Heart left ventricle (tissue), 16 donors: ENCODE measurements at places on chromosomes 5 and 9. TPM values are rescaled to one million over a fixed set of nuclear protein-coding genes. Genes with fewer than 3 reads are reported as not detected.

DNA sequence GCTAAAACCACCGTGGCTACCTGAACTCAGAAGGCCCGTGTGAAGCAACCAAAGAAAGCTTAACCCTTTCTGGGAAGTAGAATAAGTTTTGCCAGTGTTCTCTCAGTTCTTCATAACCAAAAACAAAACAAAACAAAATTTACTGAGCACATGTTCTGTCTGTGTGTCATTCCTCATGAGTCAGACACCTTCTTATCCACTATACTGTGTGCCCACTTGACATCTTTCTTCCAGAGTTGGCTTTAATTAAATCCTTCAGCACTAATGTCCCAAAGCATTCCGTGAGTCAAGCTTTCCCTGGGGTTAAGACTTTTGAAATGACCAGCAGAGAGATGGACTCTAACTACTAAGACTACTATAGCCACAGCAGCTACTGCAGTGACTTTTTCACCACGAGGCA, 61.3 kb downstream of the GLIS3 start:
- no peak for DNase-seq

GRCh38 chr5:89129941-89130340, 247.0 kb upstream of the MEF2C start:
- no peak for DNase-seq

GRCh38 chr9:98280574-98280973, 25.1 kb upstream of the TBC1D2 start:
- DNase-seq: no peak

- no peak for DNase-seq
Observed at GRCh38 chr5:137714946-137715345, 20.9 kb downstream of the KLHL3 start.

DNA sequence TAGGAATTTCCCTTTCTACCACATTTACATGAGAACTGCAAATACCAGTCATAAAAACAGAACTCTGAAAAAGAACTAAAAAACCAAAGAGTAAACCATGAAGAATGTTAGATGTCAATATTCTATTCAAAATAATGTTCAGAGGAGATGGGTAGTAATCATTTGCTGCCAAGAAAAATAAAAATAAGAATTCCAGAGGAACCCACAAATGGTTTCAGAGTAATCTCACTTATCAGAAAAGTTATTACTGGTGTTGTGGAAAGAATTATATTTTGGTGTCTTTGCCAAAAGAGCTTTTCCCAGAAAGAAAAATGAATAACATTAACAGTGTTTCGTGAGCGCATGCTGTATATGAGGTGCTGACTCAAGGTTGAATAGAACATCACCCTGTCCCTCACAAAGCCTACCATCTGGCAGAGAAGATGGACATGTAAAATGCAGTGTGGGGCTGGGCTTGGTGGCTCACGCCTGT, 35.6 kb downstream of the GPR21 start:
- DNase-seq: no peak

DNA sequence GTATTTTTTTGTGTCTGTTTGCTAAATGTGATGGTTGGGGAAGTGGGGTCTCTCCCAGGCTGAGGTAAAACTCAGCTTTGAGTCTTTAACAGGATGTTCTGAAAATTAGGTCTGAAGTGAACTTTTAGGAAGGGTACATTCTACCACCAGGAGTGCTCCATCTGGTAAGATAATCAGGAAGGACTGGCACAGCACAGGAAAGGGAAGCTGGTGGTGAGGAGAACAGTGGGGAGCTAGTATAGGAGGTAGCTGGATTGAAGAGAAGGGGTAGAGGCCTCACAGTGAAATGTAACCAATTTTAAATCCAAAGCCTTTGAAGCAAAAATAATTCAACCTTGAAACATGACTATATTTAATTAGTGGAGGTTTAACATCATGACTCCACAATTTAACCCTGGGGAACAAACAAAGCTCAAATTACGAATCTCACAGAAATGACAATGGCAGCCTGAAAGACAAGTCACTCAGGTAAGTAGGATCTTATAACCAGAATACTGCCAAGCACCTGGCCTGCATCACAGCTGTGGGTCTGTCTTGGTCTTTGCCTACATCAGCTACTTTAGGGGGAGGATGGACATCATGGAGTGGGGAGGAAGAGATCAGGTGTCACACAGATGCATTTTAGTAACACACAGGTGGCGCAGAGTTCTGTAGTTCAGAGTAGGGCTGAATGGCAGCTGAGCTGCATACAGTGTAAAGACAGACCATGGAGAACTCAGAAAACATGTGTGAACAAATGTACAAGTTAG, 445.3 kb downstream of the DMRT2 start:
- DNase-seq: no peak

GRCh38 chr5:142758062-142758795, 11.9 kb upstream of the ARHGAP26 start:
- no peak for DNase-seq

DNA sequence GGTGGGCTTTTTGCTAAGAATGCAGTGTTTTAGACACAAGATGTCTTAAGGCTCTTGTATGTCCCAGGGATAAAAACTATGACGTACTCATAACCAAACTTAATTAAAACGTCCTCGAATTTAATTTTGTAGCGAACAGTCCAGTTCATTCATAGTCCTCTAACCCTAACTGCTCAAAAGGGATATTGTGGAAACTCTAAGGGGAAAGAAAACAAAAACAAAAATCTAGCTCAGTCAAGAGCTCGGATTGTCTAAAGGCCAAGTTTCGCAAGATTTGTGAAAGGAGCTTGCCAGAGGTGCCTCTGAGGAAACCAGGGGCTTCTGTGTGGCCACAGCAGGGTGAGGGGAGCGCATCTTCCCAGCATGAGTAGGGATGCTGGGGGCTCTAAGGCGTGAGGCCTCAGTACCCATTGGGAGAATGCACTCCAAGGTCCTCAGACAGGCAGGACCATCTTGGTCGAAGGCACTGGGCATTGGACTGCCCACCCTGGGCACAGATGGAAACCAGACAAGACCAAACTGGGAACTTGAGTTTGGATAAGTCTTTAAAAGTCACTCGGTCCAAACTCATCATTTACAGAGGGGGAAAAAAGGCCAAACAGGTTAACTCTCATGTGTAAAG, 71.8 kb downstream of the PRRT1B start:
- no peak for DNase-seq

DNA sequence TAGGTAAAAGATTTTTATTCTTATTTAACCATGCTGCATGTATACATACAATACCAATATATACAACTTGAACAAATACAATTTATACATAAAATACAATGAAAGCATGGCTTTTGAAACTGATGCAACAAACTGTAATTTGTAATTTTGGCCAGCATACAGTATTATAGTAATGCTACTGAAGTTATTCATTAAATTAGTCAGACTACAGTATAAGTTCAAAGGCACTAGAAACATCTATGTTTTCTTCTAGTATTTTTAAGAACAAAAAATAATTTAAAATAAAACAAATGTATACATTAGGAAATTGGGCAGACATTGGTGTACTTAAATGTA, 18.8 kb downstream of the IL4 start:
- DNase-seq: no peak

- no peak for DNase-seq
Observed at GRCh38 chr5:33685873-33686755, 205.7 kb downstream of the ADAMTS12 start.

GRCh38 chr9:33249087-33249658, 9.2 kb downstream of the SPINK4 start:
- DNase-seq: no peak

DNA sequence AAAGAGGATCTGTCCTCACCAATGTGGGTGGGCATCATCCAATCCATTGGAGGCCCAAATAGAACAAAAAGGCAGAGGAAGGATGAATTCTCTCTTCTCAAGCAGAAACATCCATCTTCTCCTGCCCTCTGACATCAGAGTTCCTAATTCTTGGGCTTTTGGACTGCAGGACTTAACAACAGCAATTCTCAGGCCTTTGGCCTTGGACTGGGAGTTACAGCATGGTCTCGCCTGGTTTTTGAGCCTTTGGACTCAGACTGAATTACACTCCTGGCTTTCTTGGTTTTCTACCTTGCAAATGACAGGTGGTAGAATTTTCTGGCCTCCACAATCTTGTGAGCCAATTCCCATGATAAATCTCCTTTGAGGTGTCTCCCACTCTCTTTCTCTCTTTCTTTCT, 60.5 kb upstream of the CD180 start:
- DNase-seq: no peak

GRCh38 chr5:147487031-147487750, 22.7 kb downstream of the DPYSL3 start:
- DNase-seq: no peak

DNA sequence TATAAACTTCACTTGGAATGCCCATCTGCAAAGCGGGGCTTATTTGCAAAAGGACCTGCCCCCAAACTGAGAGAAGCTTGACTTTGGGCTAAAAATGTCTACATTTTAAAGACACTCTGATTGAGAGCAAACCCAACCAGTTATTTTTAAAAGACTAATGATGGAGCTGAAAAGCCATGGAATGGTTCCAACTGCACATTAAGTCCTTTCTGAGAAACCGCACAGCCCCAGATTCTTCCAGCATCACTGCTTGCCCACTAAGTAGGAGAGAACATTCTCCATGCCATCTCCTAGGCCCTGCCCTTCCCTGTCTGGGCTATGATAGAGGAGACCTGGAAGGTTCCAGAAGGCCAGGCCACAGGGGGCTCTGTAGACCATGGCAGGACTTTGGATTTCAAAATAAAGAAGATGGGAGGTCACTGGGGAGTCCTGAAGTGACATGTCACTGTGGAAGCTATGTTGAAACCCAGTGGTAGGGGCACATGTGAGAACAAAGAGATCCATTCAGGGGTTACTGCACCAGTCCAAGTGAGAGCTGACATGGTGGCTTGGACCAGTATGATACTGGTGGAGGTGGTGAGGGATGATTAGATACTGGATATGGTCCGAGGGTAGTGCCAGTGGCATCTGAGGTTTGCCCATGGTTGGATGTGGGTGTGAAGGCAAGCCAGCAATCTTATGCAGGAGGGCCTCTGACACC, 179.2 kb downstream of the DAB2IP start:
- no peak for DNase-seq

- DNase-seq: no peak
Observed at GRCh38 chr5:6417657-6418056, 31.0 kb upstream of the UBE2QL1 start.

The ISL1 gene
- total RNA-seq: not detected

The PCDHB10 gene
- total RNA-seq: 0.81 TPM

The GPX8 gene
- total RNA-seq: 4.8 TPM

The PLCXD3 gene
- 107 TPM for total RNA-seq

The GABRA6 gene
- total RNA-seq: not detected

The NTNG2 gene
- 3.6 TPM for total RNA-seq

The ADGRD2 gene
- not detected for total RNA-seq

The CRAT gene
- 68.2 TPM for total RNA-seq

The SURF1 gene
- 36.8 TPM for total RNA-seq

The SHOC1 gene
- total RNA-seq: not detected

The DBH gene
- not detected for total RNA-seq

The SLC6A7 gene
- total RNA-seq: not detected

The FCHO2 gene
- total RNA-seq: 15.5 TPM

The FIBCD1 gene
- 0.43 TPM for total RNA-seq
